Stimulated activated CD4-positive, alpha-beta T cell treated with anti-CD3 and anti-CD28 coated beads, Interleukin-1b, Interleukin-23, amount 100 ng/mL, for 48 hours (primary cell): ENCODE measurements at places on chromosomes 12 and 14.

DNA sequence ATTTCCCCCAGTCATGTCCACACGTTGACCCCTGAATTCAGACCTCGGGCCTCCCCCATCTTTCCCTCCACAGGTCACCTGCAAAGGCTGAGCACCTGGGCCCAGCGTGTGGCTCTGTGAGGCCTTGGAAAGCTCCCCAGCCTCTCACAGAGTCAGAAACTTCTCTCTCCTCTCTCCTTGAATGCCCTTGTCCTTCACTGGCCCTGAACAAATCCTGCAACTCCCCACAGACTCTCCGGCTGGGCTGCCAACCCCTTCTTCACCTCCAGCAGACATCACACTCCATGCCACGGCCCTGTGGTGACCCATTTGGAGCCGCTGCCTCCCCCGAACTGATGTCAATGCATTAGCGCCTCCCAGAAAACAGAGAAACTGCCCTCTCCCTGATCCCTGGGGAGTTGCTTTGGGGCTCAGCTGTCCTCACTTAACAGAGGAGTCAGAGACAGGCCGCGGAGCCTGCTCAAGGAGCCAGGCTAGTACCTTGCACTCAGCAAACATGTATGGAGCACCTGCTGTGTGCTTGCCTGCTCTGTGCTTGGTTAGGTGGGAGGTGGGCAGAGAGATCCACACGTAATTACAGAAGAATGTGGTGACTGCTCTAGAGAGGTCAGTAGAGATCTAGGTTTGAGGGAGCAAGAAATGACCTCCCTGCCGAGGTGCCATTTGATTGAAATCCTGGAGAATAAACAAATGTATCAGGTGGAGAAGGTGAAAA is 99.2 kb upstream of the PWP1 start:
- no peak for DNase-seq

DNA sequence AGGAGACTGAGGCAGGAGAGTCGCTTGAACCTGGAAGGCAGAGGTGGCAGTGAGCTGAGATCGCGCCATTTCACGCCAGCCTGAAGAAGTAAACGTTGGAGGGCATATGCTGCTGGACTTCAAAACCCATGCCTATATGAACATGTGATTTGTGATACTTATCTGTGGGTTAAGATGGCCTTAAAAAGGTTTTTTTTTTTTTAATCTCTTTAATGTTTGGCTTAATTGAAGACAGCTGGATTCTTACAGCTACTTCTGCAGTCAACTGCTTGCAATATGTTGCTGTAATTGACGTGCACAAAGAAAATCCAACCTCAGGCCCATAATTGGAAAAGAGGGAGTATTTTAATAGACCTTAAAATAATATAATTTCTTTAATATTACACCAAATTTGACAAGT is 1.5 kb upstream of the B3GNT4 start:
- DNase-seq = no peak

GRCh38 chr12:91373086-91373485 is 190.5 kb upstream of the DCN start:
- DNase-seq = no peak

DNA sequence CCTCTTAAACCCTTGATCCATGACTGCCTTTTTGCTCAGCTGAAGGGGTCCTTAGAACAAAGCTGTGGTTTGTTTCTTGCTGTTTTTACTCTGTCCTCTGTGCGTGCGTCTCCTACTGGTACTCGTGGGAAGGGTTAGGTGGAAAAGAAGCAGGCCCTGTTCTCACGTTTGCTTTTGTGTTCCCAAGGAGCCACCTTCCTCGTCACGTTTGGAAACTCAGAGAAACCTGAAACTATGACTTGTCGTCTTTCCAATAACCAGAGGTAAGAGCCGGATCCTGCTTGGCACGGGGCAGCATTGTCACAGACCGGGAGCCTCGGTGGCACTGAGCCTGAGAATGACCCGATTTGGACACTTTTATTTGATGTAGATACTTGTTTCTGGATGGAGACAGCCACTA is 13.1 kb downstream of the ZFYVE21 start:
- no peak for DNase-seq

- DNase-seq = peak; percentile 51
These were observed 1.1 kb downstream of the PHLDA1 start for GRCh38 chr12:76030341-76031080.

DNA sequence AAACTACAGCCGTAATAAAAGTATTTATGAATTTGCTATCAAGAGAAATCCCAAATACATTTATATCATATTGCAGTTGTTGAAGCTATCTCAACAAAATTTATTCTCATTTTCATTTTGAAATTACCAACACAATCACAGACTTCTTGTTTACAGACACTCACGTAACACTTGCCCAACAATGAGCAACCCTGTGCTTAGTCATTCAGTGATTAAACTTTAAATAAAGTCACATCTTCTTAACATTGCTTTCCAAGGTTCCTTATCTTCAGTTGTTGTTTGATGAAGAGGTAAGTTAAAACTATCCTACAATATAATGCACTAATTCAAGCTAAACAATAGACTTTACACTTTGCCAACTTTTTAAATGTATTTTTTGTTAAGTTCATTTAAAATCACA is 601.8 kb downstream of the SLC16A7 start:
- no peak for DNase-seq

DNA sequence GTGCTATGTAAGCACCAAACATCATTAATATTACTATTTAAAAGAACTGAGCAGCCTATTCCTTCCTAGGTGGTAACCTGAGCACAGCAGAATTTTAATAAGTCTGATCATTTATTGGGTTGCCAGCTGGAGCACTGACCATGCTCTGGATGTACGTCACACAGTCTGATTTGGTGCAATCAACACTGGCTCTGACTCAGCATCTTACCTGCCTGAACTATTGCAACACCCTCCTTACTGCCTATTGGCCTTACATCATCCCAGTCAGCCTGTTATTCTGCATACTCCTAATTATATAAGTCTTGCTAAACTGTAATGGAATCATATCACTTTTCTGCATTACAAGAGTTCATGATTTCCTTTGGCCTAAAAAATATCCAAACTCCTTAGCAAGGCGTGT is 149.7 kb downstream of the PTPRO start:
- DNase-seq = no peak

DNA sequence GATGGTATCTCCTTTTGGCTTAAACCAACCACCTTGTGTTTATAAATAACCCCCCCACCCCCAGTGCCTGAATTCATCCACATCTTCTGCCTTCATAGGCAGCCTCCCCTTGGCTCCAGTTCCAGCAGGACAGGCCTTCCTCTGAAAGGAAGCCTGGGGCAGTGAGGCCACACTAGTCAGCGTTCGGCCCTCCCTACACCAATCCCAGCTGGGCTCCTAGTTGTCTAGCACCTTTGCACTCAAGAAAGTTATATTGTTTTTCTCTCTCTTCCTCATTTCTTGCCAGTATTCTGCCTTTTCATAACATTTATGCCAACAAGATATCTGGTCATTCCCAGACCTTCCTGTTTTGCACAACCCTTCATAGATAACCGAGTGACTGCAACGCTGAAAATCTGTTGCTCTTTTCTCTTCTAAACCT is 73.1 kb upstream of the ACTN1 start:
- no peak for DNase-seq

- DNase-seq = no peak
These were observed 177.2 kb upstream of the NPAS3 start for GRCh38 chr14:32761381-32761968.

GRCh38 chr12:72141381-72141780 is 130.8 kb upstream of the TRHDE start:
- DNase-seq = no peak

GRCh38 chr12:115740586-115741155 is 536.8 kb downstream of the MED13L start:
- DNase-seq = no peak

- DNase-seq = no peak
These were observed 13.5 kb downstream of the DGLUCY start for GRCh38 chr14:91127401-91127801.

- no peak for DNase-seq
These were observed 2.6 kb downstream of the TSPAN8 start for GRCh38 chr12:71155225-71155624.

GRCh38 chr12:57609781-57610553 is 1.3 kb upstream of the ARHGEF25 start:
- no peak for DNase-seq

- no peak for DNase-seq
These were observed 137.1 kb downstream of the BRMS1L start for GRCh38 chr14:35963209-35963608.

DNA sequence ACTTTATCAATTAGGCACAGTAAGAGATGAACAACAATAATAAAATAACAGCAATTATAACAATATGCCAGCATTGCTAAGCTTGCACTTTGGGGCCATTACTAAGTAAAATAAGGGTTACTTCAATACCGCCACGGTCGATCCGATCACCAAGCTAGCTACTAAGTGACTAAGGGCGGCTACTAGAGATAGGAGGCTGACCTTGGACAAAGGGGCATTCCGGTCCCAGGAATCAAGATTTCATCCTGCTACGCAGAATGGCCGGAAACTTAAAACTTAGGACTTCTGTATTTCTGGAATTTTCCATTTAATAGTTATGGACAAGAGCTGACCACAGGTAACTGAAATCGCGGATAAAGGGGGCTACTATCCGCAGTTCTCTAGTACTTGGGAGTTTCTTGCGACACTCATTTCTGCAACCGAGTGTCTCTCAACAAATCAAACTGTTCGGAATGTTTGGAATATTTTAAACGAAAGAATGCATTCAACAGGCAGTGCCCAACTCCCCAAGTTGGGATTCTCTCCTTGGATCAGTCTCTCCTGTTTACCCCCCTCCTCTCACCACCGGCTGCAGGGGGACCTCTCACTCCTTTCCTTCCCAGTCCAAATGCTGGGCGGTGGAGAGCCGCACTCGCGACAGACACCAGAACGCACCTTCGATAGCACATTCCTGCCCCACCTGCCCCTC is 650 bp downstream of the HEBP1 start:
- DNase-seq = no peak

DNA sequence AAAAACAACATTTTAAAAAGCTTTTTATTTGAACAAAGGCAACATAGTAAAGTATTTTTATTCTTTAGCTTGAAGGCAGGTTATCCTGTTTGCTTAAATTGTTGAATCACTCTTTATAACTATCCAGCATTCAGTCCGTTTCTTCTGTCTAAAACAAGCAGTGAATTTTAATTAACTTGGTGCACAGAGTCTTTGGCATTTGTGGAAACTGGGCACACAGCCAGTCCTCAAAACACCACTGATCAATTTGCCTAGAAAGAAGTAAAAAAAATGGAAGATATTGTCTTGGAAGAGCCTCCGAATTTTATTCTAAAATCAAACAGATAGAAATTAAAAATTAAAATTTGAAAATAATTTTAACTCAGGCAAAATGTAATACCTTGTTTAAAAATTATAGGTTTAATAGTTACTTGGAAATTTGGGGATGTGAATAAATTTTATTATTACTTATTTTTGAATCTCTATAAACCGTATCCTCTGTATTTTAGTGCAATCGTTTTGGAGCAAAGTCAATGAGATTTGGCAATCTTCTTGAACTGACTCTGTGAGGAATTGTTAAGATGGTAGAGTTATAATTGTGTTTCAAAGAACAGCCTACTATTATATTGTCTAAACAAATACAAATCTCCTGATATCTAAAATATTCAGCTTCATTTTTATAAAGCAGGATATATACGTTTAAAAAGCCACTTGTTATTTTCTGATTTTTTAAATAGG is 927.0 kb downstream of the SLC16A7 start:
- no peak for DNase-seq

GRCh38 chr12:95074766-95075165 is 1.3 kb upstream of the NR2C1 start:
- no peak for DNase-seq
